ENCODE measurements at places on chromosomes 5 and 9. TPM values are rescaled to one million over a fixed set of nuclear protein-coding genes. Genes with fewer than 3 reads are reported as not detected.

Gene CYLC2
- not detected for total RNA-seq

Gene SLC6A7
- not detected for total RNA-seq

Gene PCDHB13
- total RNA-seq, result 4.3 TPM

Gene FBP2
- not detected for total RNA-seq

Gene CTNND2
- 2.5 TPM for total RNA-seq

Gene TPPP
- 28.7 TPM for total RNA-seq

Gene GFPT2
- total RNA-seq, result 114 TPM

Gene RNF183
- total RNA-seq, result not detected

DNA sequence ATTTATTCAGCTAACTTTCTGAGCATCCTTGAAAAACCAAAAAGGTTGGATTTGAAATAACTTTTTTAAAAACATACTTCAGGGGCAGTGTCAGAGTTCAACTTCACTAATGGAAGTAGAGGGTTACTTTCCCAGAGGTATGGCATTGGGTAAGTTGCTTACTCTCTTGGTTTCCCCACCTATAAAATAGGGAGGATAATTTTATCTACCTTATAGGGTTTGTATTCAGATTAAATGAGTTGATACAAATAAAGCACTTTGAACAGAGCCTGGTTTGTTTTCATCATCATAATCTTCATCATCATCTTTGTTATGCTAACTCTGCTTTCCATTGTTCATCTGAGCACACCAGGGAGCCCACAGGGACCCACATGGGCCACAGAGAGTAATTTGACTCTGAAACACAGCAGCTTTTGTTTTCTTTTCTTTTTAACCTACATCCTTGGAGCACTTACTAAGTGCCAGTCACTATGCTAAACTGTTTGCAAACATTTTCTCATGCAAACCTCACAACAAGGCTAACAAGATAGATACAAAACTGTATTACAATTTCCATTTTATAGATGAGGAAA, 179.1 kb upstream of the SLC24A2 start:
- no peaks in the 10 kb centered on the region for H3K27me3 ChIP-seq
- no peak for DNase-seq
- H3K4me3 ChIP-seq, result no peak overlapping the region
- H3K4me1 ChIP-seq, result no peaks in the 10 kb centered on the region
- no peaks in the 10 kb centered on the region for H3K36me3 ChIP-seq
- no peak overlapping the region for H3K27ac ChIP-seq

DNA sequence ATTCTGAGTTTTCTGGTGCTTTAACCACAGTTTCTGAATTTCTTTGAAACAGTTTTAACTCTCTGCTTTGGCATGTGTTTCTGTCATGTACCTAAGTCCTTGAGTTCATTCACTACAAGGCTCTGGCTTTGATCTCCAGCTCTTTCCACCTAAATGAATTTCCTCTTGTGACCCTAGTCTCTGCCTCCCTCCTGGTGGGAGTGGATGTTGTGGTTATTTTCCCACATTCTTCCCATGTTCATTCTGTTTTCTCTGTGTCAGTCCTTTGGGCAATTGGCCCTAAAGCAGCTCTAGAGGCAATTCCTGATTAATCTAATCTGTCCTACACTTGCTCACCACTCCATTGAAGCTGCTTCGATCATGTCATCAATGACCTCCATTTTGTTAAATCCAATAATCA, 28.4 kb upstream of the DPYSL3 start:
- no peak for DNase-seq
- H3K27me3 ChIP-seq, result no peaks in the 10 kb centered on the region
- no peak overlapping the region for H3K4me3 ChIP-seq
- H3K27ac ChIP-seq, result no peak overlapping the region
- peaks cover 22% of the 10 kb centered on the region for H3K4me1 ChIP-seq
- H3K36me3 ChIP-seq, result no peaks in the 10 kb centered on the region

DNA sequence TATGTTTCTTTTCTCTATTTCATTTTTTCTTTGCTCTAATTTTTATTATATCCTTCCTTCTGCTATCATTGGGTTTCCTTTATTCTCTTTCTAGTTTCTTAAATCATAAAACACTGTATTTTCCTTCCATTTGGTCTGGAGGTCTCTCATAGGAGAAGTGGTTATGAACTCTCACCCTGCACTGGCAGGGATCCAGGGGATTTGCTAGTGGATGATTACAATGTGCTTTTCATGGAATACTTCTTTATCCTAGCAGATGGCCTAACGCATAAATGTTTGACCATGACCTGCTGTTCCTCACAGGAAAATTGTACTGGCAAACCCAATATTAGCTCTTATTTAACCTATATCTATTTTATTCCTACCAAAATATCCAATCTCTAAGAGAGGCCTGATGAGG, 31.5 kb upstream of the SGCD start:
- H3K4me1 ChIP-seq, result no peaks in the 10 kb centered on the region
- no peak overlapping the region for H3K27ac ChIP-seq
- H3K36me3 ChIP-seq, result no peaks in the 10 kb centered on the region
- no peak overlapping the region for H3K4me3 ChIP-seq
- DNase-seq, result no peak

DNA sequence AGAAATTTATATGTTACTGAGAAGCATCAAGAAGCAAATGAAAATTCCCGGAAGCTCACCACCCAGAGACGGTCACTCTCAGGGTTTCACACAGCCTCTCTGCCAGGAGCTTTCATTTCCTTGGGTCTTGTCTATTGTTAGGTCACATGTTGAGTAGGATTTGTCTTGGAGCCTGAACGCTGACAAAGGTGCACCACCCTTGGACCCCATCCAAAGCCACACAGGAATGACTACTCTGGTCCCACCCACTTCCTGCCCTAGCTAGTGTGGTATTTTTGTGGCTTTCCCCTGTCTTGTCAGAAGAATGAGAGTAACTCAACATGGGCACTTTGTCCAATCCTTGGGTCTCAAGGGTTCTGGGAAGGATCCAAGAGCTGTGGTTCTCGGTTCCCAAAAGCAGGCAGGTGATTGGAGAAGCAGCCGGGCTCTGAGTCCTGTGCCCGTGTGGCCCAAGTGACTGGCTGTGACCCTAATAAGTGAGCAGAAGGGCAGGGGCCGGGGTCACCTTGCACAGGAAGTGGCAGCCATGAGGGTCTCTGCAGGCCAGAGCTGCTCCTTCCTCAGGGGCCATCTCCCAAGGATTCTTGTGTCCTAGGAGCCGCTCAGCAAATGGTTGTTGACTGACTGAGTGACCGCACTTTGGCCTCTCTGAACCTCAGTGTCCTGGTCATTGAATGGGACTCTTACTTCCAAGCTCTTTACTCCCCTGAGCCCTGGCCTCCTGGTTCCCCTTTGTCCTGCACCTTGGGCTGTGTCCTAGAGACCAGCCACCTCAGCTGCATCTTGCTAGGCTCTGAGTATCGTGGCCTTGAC, 6.9 kb downstream of the FGD3 start:
- DNase-seq, result no peak
- no peaks in the 10 kb centered on the region for H3K27me3 ChIP-seq
- H3K27ac ChIP-seq, result no peak overlapping the region
- H3K36me3 ChIP-seq, result no peaks in the 10 kb centered on the region
- peaks cover 4% of the 10 kb centered on the region for H3K4me1 ChIP-seq

- no peaks in the 10 kb centered on the region for H3K27me3 ChIP-seq
- no peak overlapping the region for H3K4me3 ChIP-seq
- no peak for DNase-seq
- H3K4me1 ChIP-seq, result no peaks in the 10 kb centered on the region
- no peak overlapping the region for H3K27ac ChIP-seq
These were observed 16.9 kb upstream of the UBAP2 start for GRCh38 chr9:34065541-34065940.

GRCh38 chr5:140840978-140841962, at the start of gene PCDHA8:
Gene PCDHA8, plus strand, starts transcription at chr5:140841187. Its CDS starts 135 bp downstream, at chr5:140841322.
- no peaks in the 10 kb centered on the region for H3K27me3 ChIP-seq
- peak; percentile 53 for DNase-seq
- H3K4me1 ChIP-seq, result no peaks in the 10 kb centered on the region

DNA sequence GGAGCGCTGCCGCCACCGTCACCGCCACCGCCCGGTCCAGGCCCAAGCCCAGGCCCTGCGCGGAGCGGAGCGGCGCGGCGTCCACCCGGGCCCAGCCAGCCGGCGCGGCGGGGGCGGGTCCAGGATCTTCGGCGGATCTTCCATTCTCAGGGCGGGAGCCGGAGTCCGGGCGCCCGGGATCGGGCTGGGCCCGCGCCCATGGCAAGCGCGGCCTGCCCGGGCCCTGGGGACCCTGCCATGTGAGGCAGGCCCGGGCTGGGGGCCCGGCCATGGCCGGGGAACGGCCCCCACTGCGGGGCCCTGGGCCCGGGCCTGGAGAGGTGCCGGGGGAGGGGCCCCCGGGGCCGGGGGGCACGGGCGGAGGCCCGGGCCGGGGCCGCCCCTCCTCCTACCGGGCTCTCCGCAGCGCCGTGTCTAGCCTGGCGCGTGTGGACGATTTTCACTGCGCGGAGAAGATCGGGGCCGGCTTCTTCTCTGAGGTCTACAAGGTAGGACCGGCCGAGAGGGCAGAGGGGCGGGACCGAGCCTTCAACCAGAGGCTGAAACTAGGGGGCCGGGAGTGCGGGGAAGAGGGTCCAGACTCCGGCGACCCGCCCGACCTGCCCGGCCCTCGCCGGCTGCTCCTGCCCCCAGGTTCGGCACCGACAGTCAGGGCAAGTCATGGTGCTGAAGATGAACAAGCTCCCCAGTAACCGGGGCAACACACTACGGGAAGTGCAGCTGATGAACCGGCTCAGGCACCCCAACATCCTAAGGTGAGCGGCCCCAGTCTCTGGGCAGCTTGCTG, 482 bp downstream of the TESK1 start:
- H3K4me1 ChIP-seq, result peaks cover 24% of the 10 kb centered on the region
- no peaks in the 10 kb centered on the region for H3K27me3 ChIP-seq
- H3K4me3 ChIP-seq, result peak overlapping the region; percentile 96
- peak overlapping the region; percentile 95 for H3K27ac ChIP-seq
- peaks cover 33% of the 10 kb centered on the region for H3K36me3 ChIP-seq

DNA sequence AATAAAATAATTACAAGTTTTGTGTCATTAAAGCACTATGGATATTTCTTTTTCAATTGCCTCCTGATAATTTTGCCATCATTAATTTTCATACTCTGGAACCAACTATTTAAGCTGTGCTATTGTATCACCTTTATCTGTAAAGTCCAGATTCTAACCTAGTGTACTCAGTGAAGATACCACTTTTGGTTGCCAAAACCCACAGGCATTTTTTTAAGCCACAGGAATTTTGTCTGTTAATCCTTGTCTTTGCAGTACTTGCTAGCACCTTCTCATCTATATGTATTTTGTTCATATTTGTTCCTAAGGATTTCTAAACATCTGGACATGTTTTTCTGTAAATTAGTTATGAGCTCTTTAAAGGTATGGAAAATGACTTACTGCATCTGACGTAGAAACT, 481.4 kb upstream of the DAB2 start:
- peaks cover 15% of the 10 kb centered on the region for H3K4me1 ChIP-seq
- no peak for DNase-seq
- H3K36me3 ChIP-seq, result no peaks in the 10 kb centered on the region
- H3K27me3 ChIP-seq, result no peaks in the 10 kb centered on the region
- no peak overlapping the region for H3K27ac ChIP-seq
- no peak overlapping the region for H3K4me3 ChIP-seq

DNA sequence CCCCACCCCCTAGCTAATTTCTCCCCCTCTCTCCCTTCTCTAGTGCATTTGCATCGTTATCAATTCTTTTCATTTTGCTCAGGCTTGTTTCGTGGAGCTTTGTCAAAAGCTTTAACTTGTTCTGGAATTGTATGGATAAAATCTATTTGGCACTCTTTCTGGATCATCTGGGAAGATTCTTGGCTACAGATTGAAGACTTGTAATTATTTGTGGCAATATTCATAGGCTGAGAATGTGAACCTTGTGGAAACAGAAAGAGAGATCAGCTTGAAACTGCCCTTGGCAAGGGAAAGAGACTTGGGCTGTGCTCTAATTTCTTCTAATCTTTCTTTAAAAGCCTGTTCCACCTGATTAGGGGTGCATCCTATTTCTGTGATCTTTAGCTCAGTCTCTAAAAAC, 340.6 kb upstream of the DAB2 start:
- H3K4me3 ChIP-seq, result no peak overlapping the region

- peaks cover 5% of the 10 kb centered on the region for H3K4me1 ChIP-seq
- H3K4me3 ChIP-seq, result no peak overlapping the region
- no peaks in the 10 kb centered on the region for H3K27me3 ChIP-seq
- DNase-seq, result no peak
These were observed 69.8 kb upstream of the UBTD2 start for GRCh38 chr5:172353271-172353812.

DNA sequence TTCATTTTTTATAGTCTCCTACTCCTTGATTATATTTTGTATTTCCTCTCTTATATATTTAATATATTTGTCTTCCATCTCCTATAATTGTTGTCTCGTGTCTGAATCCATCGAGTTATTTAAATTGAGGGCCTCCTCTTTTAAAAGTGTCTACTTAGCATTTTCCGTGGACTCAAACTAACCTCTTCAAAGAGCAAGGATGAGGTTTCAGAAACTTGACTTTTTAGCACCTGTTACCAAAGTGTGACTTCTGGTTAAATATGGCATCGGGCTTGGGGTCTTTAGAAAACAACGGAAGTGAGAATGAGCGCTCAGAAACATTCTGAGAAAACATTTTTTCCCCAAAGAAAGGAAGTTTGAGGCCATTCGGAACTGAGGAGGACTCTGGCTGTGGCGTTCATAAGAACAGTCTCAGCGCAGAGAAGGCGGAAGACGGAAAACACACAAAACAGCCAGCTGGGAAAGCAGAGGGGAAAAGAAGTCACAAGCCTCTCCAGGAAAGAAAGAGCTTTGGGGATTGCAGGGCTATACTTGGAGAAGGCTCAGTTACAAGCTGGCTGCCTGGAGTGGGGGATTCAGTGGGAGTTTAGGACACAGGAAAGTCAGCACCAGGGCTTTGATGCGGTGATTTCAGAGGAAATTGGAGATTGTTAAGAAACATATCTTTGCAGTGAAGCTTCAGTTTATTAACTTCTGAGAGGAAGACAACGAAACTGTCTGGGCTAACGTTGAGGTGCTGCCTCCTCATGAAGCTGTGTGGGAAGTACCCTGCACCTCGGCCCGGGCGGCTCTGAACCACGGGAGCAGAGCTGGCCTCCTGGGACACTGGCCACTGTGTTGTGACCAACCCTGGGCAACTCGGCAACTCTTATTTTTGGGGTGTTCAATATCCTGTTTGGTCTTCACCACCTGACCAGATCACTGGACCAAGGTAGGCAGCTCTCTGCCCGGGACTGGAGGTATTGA, 25.1 kb upstream of the IRX2 start:
- H3K27ac ChIP-seq, result no peak overlapping the region
- H3K4me1 ChIP-seq, result no peaks in the 10 kb centered on the region

- no peak for DNase-seq
- no peak overlapping the region for H3K27ac ChIP-seq
- H3K36me3 ChIP-seq, result no peaks in the 10 kb centered on the region
- no peak overlapping the region for H3K4me3 ChIP-seq
- H3K27me3 ChIP-seq, result no peaks in the 10 kb centered on the region
These were observed 15.5 kb downstream of the IRX4 start for GRCh38 chr5:1867114-1867814.

Measured in esophagus muscularis mucosa (tissue), 4 donors.